Smooth muscle cell of the coronary artery (primary cell): ENCODE measurements at places on chromosomes 12 and 14. TPM values are rescaled to one million over a fixed set of nuclear protein-coding genes. Genes with fewer than 3 reads are reported as not detected.

DDX47 gene
- 38.3 and 55.2 TPM in 2 replicates for total RNA-seq

KRT5 gene
- 0.15 TPM in 1 of 2 replicates, not detected in the other for total RNA-seq

SLC38A2 gene
- 351 and 526 TPM in 2 replicates for total RNA-seq

PIANP gene
- total RNA-seq: under 0.01 and 0.38 TPM in 2 replicates

TAS2R20 gene
- total RNA-seq: 1.9 and 2.3 TPM in 2 replicates

DDX55 gene
- total RNA-seq: 11.9 and 15.7 TPM in 2 replicates

COCH gene
- total RNA-seq: 0.12 and 0.15 TPM in 2 replicates

SPATS2 gene
- total RNA-seq: 14.4 and 48.0 TPM in 2 replicates

LRFN5 gene
- total RNA-seq: 0.30 and 0.70 TPM in 2 replicates

GSKIP gene
- total RNA-seq: 27.9 and 57.0 TPM in 2 replicates

KRT73 gene
- total RNA-seq: not detected in 2 replicates

SOAT2 gene
- not detected in 2 replicates for total RNA-seq

TMPRSS12 gene
- total RNA-seq: not detected in 2 replicates

MTHFD1 gene
- 38.9 and 41.8 TPM in 2 replicates for total RNA-seq

INHBC gene
- not detected in 2 replicates for total RNA-seq

DEGS2 gene
- 0.08 and 0.12 TPM in 2 replicates for total RNA-seq

OTUB2 gene
- 1.3 and 1.5 TPM in 2 replicates for total RNA-seq

VDR gene
- 4.2 and 15.8 TPM in 2 replicates for total RNA-seq

MOAP1 gene
- total RNA-seq: 8.4 and 15.9 TPM in 2 replicates

EGLN3 gene
- total RNA-seq: 0.08 and 1.3 TPM in 2 replicates

ACTR6 gene
- 9.0 and 9.4 TPM in 2 replicates for total RNA-seq

DPY19L2 gene
- total RNA-seq: 0.47 and 1.3 TPM in 2 replicates

CLEC6A gene
- total RNA-seq: not detected in 2 replicates

DNAJC22 gene
- total RNA-seq: under 0.01 and 5.9 TPM in 2 replicates

ETV6 gene
- 5.6 and 7.6 TPM in 2 replicates for total RNA-seq

SLC24A4 gene
- not detected in 2 replicates for total RNA-seq

FAR2 gene
- 2.2 and 7.4 TPM in 2 replicates for total RNA-seq

REM2 gene
- total RNA-seq: 0.08 TPM in 1 of 2 replicates, not detected in the other

RIPK3 gene
- 0.23 and 9.4 TPM in 2 replicates for total RNA-seq
